ENCODE measurements at places on chromosomes 3 and 15.
A peak's percentile ranks its signal among the peaks of the same experiment; 100 is the strongest.

GRCh38 chr15:81275711-81276392, 48.1 kb downstream of the STARD5 start:
- no peak for DNase-seq

DNA sequence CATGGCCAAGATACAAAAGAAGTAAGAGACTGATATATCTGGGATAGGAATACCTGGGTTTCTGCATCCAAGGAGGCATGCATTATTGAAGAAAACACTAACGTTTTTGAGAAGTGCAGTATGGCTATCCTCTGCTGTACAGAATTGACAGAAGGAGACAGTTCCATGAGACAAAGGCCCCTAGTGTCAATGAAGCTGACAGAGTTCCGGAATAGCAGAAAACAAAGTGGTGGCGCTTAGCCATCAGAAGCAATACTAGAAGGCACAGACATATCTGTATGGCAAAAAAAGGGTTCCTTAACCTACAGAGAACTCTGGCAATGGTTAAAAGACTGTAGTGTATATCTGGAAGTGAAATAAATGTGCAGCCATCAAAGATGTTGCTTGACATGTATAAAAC, 77.8 kb downstream of the VGLL3 start:
- DNase-seq: no peak

GRCh38 chr15:83515164-83515563, 68.0 kb downstream of the SH3GL3 start:
- DNase-seq: no peak

DNA sequence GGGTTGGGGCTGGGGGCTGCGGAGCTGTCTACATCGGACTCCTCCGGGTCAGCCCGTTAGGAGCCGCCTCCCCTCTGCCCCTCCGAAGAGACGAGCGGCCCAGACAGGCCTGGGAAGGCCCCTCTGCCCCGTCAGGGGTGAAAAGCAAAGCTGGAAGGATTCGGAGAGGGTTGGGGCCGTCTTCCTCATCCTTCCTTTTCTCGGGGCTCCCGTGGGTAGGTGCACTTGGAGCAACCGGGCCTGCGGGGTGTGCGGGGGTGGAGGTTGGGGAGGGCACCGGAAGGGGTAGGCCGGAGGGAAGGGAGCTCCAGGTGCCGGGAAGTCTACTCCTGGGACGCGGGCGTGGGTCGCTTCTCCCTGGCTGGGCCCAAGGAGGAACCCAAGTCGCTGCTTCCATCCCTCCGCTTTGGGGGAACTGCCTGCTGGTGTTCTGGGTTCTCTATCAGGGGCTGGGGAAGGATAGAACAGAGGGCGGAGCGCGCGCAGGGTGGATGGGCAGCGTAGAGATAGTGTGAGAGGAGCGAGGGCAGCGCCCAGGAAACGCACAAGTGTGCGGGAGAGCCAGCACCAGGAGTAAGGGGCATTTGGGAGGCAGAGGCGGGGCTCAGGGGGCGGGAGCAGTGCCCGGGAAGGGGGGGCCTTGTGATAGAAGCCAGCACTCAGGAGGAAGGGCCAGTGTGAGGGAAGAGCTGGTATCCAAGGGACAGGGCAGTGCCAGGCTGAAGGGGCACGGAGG, 590 bp downstream of the POLR2H start:
- no peak for DNase-seq

GRCh38 chr3:61570813-61571212, 9.4 kb downstream of the PTPRG start:
- no peak for DNase-seq

- no peak for DNase-seq
These were observed 168.5 kb downstream of the FAM43A start for GRCh38 chr3:194854206-194854605.

DNA sequence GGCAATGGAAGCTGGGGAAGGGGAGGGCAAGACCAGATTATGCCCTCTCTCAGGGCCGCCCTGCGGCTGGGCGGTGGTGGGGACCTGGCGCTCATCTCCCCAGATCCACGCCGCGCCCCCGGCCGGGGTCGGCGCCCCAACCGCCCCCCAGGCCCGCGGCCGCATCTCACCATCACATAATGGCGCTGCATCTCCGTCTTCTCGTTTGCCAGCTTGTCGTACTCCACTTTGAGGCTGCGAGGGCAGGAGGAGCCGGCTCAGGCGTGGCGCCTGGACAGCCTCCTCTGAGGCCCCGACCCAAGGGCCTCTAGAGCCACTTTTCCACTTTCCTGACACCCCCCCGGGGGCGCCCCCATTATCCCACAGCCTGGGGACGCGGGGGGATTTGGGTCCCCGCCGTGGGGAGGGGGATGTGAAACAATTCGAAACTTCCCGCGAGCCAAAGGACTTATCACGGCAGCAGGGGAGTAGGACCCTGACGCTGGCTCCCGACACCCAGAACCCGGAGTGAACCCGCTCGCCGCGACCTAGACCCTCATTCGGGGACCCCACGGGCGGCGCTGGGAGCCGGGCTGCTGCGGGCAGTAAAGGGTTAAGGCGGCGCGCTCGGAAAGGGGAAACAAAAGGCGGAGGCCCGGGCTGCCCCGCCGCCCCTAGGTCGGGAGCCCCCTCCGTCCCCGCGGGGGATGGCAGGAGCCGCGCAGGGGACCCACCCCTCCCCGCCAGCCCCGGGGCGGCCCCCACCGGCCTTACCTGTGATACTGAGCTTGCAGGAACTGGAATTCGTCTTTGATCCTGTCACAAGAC, 2.1 kb downstream of the TLE3 start:
- no peak for DNase-seq

- no peak for DNase-seq
These were observed 395.2 kb upstream of the AZI2 start for GRCh38 chr3:28743831-28744230.

DNA sequence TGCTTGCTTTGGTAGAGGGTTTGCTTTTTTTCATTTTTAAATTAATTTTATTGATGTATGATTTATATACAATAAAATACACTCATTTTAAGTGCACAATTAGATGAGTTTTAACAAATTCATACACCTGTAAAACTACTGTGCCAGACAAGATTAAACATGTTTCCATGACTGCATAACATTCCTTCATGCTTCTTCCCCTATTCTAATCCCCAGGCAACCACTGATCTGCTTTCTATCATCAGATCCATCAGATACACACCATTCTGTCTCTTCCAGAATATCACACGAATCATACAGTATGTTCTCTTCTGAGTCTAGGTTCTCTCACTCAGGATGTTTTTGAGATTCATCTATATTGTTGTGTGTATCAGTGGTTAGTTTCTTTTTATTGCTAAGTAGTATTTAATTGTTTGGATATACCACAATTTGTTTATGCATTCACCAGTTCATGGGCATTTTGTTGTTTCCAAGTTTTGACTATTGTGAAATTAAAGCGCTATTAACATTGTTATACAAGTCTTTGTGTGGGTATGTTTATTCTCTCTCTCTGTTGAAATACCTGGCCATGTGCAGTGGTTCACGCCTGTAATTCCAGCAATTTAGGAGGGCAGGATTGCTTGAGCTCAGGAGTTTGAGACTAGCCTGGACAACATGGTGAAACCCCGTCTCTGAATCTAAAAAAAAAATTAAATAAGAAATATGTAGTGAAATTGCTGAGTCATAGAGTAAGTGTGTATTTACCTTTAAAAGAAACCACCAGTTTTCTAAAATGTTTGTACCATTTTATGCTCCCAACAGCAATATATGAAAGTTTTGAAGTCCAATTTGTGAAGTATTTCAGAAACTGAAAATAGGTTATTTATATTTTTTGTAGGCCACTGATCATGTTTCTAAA, 7.0 kb upstream of the TFG start:
- DNase-seq: no peak

GRCh38 chr3:125068265-125068664, 12.5 kb upstream of the HEG1 start:
- no peak for DNase-seq

DNA sequence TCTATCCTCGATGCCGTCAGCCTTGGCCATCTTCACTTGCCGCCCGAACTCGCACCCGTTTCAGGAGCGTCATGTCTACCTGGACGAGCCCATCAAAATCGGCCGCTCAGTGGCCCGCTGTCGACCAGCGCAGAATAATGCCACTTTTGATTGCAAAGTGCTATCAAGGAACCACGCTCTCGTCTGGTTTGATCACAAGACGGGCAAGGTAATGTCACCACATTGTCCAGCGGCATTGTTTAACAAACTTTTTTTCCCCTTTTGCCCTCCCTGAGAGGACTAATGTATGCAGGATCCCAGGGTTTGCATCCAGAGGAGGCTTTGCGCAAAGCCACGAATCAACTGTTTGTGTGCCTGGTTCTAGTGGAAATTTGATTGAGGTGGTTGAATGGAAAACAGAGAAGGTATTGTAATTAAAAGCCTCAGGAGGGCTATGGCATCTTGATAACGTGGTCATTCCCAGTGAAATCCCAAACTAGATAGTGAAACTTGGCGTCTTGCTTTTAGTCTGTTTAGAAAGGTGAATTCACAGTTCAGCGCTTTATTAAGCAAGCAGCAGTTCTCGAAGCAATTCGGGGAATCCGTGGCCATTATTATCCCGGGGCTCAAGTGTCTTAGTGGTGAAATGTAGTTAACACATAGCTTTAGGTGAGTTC, 1.7 kb downstream of the SLMAP start:
- no peak for DNase-seq

GRCh38 chr15:43270676-43271306, 4.1 kb upstream of the TGM5 start:
- DNase-seq: no peak

GRCh38 chr3:126571078-126571477, 12.3 kb upstream of the C3orf22 start:
- no peak for DNase-seq

DNA sequence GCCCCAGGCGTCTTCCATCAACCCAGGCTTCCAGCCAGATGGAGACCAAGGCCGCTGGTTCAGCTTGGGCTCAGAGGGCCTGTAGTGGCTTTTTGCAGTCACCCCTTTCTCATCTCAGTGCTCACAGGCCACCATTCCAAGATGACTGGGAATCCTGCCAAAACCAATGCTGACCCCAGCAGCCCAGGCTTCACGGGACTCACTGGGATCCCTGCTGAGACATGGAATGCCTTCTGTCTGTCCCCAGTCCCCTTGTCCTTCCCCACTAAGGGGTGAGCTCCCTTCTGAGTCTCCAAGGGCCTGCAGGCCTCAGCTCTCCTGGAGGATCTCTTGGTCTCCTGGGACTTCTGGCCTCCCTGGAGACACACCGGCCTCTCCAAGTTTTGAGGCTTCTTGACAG, 77.4 kb upstream of the SEC13 start:
- DNase-seq: no peak

- DNase-seq: peak; percentile 11
These were observed 26.7 kb upstream of the TMC3 start for GRCh38 chr15:81400640-81401236.

GRCh38 chr3:146350852-146351251, 99.9 kb upstream of the PLSCR4 start:
- no peak for DNase-seq

GRCh38 chr3:157441102-157441624, 4.5 kb downstream of the PTX3 start:
- no peak for DNase-seq

- DNase-seq: no peak
These were observed 90.7 kb downstream of the ATP8B4 start for GRCh38 chr15:50028326-50028725.

DNA sequence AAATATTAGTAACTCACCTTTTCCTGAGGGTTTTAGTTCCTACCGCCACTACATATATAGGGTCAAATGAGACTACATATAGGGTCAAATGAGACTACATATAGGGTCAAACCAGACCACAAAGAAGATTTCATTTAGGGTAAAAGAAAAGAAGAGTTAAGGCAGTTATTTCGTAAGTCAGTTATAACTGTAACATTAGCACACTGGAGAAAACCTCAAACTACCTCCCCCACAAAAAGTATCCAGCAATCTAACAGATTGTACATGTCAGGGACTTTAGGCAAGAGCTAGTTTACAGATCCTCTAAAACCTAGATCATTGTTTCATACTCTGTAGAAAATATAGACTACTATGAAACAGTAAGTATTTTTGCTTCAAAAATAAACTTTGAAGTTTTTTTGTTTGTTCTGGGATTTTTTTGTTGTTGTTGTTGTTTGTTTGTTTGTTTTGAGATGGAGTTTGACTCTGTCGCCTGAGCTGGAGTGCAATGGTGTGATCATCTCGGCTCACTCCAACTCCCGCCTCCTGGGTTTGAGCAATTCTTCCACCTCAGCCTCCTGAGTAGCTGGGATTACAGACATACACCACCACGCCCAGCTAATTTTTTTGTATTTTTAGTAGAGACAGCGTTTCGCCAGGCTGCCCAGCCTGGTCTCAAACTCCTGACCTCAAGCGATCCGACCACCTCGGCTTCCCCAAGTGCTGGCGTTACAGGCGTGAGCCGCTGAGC, 92.4 kb upstream of the CGNL1 start:
- no peak for DNase-seq

DNA sequence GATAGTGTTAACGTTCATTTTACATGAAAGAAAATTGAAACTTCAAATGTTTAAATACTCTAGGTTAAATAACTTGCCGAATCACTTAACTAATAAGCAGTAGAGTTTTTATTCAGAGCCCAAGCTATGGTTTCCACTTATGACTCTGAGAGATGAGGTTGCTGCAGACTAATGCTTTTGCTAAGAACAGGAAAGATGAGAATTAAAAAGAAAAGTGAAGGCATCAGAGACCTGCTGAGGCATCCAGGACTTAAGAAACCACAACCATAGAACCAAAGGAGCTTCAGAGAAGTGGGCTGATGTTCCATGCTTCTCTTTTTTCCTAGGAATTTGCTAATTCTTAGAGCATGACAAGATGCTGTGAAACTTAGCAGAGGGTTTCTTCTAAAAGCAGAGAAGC, 9.5 kb downstream of the HMG20A start:
- DNase-seq: no peak

GRCh38 chr3:180881065-180881801, 31.2 kb upstream of the FXR1 start:
- no peak for DNase-seq

DNA sequence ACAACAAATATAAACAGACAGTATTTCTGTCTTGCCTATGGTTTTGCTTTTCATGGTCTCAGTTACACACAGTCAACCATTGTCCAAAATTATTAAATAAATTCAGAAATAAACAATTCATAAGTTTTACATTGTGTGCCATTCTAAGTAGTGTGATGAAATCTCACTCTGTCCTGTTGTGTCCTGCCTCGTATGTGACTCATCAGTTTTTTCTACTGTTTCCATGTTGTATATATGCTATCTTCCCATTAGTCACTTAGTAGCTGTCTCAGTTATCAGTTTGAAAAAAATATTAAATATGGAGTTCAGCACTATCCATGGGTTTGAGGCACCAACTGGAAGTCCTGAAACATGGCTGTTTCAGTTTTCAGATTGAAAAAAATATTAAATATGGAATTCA, 282.4 kb upstream of the GRM7 start:
- no peak for DNase-seq

- no peak for DNase-seq
These were observed 11.6 kb downstream of the H1-8 start for GRCh38 chr3:129554356-129555152.

DNA sequence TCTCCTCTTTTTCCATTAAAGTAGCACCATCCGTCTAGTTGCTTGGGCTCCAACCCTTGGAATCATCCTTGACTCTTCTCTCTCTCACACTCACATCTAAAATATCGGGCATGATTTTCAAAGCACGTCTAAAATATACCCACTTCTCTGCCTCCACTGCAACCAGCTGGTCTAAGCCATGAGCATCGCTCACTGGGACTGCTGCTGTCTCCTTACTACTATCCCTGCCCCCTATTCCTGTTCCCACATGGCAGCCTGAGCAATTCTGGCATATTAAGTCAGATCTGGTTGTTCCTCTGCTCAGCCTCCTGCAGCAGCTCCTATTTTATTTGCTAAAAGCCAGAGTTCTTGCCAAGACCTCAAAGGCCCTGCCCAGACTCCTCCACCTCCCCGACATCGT, 53.7 kb downstream of the ST6GAL1 start:
- no peak for DNase-seq

Measured in NCI-H524 treated with DMSO at 0.1 percent for 48 hours (cell line).